ENCODE measurements at places on chromosomes 12 and 14.

DNA sequence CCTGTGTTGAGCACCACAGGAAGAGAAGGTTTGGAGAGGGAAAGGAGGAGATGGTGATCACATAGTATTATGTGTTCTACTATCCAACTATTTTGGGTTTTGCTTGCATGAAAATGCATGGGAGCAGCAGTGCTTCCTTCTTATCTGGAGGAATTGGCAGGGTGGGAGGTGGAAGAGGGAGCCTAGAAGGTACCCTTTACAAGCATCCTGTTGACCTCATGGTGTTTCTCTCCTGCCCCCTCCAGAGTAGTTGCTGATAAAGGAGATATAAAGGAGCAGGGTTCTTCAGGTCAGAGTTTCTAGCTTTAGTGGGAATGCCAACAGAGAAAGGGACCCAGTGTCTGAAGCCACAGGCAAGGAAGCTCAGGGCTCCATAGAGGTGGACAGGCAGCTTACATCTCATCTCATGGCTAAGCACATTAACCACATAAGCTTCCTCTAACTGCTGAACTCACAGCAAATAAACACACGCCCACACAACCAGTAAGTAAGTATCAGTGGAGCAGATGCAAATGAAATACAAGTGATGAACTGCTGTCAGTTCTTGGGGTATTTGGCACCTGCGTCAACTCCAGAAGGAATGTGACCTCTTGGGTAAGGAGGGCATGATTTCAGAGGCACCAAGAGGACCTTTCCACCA lies 174.2 kb upstream of the SLC38A2 start:
- DNase-seq = no peak

DNA sequence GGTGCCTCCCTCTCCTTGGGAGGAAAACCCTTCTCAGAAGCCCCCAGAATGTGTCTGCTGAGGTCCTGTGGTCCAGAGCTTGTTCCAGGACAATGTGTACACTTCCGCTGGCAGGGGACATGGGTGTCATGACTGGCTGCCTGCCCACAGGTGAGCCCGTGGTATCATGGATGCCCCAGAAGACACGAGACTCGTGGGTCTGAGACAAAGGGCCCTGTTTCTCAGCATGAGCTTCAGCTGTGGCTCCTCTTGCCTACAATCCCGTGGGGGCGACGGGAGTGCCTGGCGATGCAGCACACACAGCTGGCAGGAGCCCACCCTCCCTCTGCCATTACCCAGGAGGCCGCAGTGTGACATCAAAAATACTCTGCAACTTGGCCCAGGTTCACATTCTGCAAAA lies 7.0 kb downstream of the TMEM121 start:
- DNase-seq = no peak

GRCh38 chr12:60201891-60202290 lies 606.1 kb downstream of the SLC16A7 start:
- no peak for DNase-seq

DNA sequence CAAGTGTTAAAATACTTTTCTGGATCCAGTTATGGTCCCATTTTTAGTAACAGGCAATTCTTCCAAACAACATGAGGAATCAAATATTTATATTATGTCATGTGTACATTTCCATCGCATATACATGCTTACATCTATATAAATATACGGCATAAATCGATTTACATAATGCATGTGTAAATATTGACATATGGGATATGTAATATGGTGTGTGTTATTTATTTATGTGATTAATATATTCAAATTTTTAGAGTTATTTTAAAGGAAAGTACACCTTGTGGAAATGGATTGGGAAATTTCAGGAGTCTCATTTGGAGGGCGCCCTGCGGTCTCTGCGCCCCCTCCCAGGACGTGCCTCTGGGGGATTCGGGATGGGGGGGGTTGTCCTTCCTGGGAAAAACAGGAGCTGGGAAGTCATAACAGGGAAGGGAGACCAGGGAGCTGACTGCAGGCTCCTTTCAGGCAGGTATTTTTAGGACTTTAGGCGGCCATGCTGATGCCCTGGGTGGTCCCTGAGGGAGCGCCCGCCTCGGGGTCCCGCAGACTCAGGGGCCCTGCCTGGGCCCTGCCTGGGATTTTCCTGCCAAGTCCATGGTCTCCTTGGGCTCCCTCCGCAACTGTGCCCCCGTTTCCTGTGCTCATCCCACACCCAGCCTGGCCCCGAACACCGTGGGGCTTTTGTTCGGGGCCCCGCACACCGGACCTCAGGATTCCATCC lies 82.7 kb upstream of the SFSWAP start:
- DNase-seq = no peak

DNA sequence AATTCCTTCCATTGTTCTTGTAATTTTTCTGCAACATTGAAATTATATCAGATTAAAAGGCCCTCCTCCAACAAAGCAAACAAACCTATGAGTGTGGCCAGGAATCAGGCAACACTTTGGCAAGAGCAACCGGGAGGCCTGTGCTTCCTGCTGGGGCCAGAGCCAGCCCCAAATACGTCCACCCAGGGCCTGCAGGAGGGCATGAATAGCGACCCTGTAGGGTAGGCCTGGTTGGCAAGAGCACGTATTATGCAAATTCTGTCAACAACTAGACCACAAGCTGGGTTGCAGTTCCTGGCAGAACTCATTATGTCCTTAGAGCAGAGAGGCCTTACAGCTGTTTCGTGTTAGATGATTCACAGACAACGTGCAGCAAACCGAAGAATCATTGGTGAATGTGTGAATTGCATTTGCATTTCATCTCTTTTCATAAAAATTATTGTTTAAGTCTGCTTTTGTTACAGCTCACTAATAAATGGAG lies 26.9 kb upstream of the LGALS3 start:
- no peak for DNase-seq

DNA sequence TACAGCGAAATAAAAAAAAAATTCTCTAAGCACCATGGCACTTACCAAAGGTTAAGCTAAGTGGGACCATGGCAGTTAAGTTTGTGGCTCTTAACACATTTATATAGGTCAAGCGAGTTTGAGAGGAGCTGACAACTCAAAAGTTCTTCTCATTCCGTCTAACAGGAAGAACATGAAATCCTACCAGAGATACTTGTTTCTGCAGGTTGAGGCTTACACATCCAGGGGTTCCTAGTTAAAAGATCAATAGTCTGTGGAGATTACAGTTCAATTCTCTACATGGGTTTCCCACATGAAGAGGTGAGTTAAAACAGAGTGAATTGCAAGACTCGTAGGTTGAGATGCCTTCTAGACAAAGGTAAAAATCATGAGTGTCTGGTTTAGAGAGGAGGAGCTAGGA lies 142.6 kb downstream of the EMP1 start:
- no peak for DNase-seq

DNA sequence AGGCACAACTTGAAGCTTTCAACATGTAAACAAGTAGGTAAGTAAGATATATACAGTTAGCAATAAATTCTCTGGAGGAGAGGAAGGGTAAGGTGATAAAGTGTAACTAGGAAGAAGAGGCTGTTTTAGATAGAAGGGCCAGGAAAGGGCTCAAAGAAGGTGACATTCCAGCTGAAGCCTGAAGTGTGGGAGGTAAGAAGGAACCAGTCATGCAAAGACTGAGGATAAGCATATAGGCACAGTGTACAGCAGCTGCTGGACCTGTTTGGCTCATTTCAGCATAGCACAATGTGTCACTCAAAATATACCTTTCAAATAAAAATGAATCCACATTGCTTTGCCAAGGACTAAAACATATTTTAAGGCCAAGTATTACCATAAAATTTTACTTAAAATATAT lies 28.6 kb upstream of the ARL1 start:
- DNase-seq = no peak

DNA sequence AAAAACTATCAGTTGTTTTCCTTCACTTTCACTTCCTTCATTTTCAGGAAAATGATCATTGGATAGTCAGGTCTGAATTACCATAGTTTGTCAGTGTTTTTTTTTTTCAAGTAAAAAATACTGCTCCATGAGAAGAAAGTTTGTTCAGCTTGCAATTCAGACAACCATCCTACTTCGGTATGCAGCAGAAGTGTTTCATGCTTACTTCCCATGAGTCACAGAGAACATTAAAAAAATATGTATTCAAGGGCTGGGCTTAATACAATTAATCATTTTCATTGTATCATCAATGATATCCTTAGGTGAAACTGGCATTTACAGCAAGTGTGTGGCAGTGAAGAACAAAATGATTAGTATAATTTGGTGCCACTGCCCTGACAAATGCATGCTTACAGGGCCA lies 21.6 kb downstream of the PYM1 start:
- DNase-seq = no peak

DNA sequence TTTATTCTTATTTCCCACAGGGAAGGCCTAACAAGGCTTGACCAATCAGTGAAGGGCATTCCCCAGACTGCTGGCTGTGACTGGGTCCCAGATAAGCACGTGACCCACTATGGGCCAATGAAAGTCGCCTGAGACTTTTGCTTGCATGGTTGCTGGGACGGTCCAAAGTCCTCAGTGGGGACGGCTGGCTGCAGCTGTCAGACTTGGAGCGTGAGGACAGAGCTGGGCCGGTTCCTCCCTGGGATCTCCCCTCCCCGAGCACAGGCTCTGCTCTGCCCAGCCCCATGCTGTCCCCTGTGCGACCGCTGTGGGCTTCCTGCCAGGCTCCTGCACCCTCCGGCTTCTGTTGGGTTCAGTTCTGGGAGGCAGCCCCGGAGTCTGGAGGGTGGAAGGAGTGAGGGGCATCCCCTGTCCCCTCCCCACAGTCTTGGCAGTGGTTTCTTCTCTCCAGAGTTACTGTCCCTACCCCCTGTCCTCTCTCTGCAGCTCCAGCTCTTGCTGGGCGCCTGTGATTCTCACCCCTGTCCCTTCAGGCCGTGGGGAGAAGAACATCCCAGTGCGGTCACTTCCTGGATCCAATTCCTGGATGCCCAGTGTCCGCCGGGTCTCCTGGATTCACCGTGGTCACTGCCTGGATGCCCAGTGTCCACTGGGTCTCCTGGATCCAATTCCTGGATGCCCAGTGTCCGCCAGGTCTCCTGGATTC lies 50.1 kb downstream of the GALNT9 start:
- peak; percentile 46 for DNase-seq

GRCh38 chr12:94140556-94140955 lies 7.8 kb upstream of the PLXNC1 start:
- no peak for DNase-seq

DNA sequence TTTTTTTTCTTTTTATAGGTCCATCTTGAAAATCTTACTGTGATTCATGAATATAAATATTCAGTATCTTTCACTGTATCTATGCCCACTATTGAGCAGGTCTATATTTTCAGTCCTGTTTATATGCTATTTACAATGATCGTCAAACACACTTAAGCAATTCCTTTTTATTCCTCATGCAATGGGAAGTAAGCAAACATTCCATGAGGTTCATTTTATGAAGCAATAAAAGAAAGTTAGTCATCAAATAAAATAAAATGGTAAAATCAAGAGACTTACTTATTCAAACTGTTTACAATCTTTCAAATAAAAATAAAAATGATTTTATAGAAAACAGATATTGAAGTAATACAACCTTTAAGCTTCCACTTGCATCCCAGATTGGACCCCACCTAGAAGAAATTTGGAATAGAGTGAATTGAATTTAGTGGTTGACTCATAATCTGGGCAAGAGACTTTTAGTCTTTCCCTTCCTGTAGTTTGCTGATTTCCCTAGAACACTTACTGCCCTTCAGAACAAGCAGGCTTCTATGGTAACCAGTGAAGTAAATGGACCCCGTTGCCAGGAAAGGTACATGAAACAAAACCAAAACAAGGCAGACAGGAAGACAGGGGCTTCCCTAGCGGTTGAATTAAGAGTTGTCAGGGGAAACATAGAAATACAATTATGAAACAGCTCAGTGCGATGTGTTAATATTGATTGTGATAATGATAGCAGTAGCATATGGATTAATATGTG lies 241.0 kb upstream of the ATP2B1 start:
- DNase-seq = no peak

DNA sequence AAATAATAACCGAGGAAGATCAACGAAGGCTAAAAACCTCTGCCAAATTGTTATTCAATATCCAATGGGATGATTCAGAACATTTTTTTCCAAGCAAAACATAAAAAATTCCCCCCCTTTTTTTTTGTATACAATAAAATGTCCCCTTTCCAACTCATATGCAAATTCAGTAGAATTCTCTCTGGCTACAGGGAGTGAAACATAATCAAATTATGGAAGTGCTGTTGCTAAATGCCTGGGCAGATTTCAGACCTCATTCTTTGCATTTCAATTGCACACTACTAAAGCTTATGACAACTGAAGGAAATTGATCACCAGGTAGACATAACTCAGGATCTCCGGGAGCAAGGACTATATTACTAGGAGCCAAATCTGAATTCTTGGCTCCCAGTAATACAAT lies 51.0 kb downstream of the LMNTD1 start:
- DNase-seq = no peak

- no peak for DNase-seq
Observed at GRCh38 chr14:90628825-90629224, 187.4 kb downstream of the TTC7B start.

GRCh38 chr14:35221462-35221861 lies 70.7 kb upstream of the PSMA6 start:
- no peak for DNase-seq

GRCh38 chr14:65237941-65238340 lies 135.6 kb upstream of the MAX start:
- no peak for DNase-seq

- no peak for DNase-seq
Observed at GRCh38 chr12:87676731-87677130, 352.5 kb downstream of the C12orf50 start.

GRCh38 chr12:52029685-52030084 lies 21.6 kb upstream of the NR4A1 start:
- peak; percentile 80 for DNase-seq

DNA sequence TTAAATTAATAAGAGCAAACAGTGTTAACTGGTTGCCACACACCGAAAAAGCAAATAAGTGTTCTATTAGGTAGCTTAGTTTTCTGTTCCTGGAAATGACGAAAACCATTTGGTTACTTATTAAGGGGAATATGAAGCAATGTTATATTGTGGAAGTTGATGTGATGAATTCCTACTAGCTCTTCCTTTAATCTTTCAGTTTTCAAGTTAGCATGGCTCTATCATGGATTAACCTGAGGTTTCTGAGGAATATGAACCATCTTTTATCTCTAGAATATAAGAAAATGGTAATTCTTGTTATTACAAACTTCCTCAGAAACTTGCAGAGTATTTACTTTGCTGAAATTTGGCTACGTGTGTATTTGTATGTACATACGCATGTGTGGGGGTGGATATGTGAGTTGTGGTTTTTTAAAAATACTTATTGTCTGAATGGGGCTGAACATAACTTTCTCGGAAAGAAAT lies 245.7 kb downstream of the KCNC2 start:
- no peak for DNase-seq

- no peak for DNase-seq
Observed at GRCh38 chr12:119016715-119017114, 35.4 kb downstream of the SRRM4 start.

DNA sequence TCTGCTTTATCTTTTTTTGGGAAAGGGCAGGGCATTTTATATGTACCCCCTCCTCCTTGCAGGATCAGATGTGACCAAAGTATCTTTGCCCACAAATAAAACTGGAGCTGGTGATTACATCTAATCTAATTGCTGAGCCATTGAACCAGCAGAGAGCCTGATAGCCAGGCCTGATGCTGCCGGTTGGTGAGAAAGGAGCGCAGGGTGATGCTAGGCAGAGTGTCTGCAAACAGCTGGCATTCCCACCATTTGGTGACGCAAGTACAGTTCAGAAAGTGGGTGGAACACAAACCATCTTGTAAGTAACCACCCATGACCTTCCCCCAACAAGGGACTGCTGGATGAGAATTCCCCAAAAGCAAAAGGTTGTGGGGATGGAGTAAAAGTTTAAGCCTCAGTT lies 12.7 kb downstream of the DPPA3 start:
- peak; percentile 6 for DNase-seq

GRCh38 chr14:65864549-65864948 lies 452.0 kb downstream of the FUT8 start:
- DNase-seq = no peak

All from SK-N-DZ (cell line).